ENCODE measurements at places on chromosomes 1 and 21.

GRCh38 chr1:71857862-71858261, 424.5 kb downstream of the NEGR1 start:
- DNase-seq = no peak

- DNase-seq = no peak
These were observed 308.2 kb downstream of the DISC1 start for GRCh38 chr1:231934797-231935196.

- no peak for DNase-seq
These were observed 4.8 kb upstream of the MCOLN2 start for GRCh38 chr1:85001742-85002141.

GRCh38 chr1:30605441-30605920, 117.9 kb downstream of the MATN1 start:
- no peak for DNase-seq

DNA sequence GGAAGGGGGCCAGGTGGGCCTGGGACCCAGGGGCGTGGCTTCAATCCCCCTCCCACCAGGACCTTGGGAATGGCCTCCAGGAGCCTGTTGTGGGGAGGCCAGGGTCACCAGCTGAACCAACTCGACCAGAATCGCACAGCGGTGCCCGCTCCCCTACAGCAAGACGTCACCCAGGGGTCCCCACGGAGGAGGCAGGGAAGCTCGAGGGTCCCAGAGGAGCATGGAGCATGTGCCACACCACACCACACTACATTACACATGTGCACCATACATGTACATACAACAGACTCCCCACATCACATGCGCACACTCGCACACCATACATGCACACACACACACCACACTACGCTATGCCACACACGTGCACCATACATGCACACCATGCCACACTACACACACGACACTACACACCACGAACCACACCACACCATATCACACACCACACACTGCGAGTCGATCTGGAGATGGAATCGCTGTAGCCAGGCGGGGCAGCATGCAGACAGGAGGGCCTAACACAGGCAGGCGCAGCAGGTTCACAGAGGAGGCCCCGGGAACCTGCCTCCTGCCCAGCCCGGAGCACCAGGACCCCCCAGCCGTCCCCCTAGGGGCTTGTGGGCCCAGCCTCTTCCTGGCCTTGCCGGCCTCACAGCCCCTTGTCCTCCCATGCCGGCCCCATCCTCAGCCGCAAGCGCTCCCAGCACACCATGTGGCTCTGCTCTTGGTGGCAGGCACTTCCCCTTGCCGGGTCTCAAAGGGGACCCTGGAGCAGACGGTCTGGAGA, 596 bp downstream of the ITGB2 start:
- no peak for DNase-seq

DNA sequence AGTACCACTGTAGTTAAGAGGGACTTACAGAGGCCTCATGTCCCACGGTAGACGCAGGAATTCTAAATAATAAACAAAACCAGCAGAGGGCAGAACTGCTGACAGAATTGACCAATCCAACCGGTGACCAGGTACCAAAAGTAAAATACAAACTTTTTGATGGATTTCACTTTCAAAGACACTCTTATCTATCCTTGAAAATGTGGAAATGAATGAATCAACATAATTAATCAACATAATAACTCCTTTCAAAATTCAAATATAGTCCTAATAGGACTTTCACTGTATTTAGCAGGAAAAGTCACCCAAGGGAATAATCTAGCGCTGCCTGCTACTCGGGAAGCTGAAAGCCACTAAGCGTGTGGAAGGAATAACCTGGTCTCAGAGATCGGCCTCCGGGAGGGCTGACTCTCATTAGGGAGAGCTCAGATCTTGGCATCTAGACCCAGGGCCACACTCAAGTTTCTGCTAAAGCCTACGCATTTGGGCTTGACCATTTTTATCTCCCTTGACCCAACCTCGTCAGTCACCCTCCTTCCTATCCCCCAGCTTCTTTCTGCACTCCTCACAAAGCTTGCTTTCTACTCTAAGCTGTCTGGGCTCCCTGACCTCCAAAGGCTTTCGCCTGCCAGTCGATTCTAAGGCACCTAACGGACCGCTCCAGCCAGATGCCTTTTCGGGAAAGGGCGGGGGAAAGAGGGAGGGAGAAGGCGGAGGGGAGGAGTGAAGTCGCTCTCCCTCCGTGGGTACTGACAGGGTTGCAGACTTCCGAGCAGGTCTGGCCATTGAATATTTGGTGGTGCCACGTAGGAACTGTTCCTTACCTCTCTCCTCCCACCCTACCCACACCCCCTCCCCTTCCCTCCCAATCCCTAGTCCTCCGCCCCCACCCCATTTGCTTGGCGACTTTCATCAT, 1.6 kb downstream of the COL11A1 start:
- DNase-seq = no peak

- no peak for DNase-seq
These were observed 152.9 kb downstream of the ACTL8 start for GRCh38 chr1:17907999-17908398.

DNA sequence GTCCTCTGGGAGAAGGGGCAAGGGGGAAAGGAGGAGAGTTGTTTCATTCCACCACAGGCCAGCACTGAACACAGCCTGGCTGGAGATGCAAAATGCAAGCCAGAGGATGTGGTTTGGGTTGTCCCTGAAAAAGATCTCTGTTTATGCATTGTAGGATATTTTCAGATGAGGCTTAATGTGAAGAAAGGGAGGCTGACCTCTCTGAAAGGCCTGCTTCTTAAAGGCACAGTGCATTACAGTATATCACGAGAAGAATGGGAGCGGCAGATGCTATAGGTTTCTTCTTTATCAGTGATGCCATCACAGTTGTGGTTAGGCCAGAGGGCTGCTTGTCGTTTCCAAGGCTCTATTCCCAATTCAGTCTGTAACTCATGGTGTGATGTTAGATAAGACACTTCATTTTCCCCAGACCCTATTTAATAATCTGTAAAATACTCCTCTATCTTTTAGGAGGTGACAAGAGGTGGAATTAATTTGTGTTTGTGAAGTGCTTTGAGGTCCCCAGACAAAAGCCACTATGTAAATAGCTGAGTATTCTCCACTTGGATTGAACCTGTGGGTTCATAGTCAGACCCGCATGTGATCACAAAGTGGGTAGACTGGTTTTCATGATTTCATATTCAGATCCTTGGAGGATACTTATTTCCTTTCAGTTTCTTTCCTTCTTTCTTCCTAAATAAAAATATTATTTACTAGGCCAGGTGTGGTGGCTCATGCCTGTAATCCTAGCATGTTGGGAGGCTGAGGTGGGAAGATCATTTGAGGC, 76.5 kb upstream of the WDR26 start:
- DNase-seq = no peak

- DNase-seq = no peak
These were observed 25.5 kb downstream of the MAN1A2 start for GRCh38 chr1:117392771-117393170.

DNA sequence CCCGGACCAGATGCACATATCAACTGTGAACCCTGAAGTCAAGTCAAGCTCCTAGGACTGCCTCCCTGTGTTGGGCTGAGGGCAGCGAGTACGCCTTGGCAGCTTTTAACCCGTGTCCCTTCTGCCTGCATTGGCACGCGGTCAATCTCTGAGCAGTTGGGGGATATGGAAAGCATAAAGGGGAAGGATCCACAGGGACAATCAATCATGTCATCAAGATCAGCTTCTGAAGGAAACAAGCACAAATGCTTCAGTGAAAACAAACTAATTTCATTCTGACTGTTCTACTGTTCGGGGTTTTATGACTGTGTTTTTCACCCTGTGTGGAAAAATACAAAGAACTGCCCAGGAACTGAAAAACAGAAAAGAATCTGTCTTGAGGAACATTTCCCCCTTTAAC, 106.2 kb downstream of the RUNX1 start:
- no peak for DNase-seq

DNA sequence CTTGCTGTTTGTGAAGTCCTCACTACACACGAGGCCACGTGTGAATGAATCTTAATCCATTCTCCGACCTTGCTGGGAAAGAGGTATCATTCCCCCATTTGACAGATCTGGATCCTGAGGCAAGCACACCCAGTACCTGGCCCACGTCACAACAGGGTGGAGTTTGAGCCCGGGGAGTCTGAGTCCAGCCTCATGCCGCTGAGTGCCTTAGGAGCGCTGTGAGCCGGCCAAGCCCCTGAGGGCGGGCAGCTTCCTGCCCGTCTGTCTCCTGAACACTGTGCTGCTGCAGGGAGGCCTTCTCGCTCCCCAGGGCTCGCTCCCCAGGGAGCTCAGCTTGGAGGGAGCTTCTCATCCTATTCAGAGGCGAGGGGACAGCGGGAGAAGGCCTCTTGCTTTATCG, 29.7 kb downstream of the SLC45A1 start:
- DNase-seq = no peak

DNA sequence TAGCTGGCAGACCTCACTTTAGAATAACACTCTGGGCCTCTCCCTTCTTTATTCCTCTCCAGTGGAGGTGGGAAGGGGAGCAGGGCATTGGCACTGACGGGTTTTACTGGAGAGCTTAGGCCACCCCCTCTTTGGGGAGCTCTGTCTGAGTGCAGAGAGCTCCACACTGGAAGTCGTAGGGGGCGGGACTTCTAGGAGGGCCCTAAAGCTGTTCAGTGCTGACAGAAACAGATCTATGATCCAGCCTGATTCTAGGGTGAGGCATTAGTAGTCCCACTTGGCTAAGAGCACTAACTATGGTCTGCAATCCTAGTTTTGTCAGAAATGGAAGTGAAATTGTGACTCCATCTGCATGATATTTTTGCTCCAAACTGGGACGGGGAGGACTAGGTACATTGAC, 138.7 kb downstream of the MIS18A start:
- DNase-seq = no peak

Measured in CD4-positive, alpha-beta T cell treated with Interleukin-6 at 100 ng/mL for 8 hours (primary cell).